ENCODE measurements at places on chromosomes 12 and 14.

GRCh38 chr14:32249371-32249770 lies 46.3 kb upstream of the RNU6-8 start:
- no peak for DNase-seq

DNA sequence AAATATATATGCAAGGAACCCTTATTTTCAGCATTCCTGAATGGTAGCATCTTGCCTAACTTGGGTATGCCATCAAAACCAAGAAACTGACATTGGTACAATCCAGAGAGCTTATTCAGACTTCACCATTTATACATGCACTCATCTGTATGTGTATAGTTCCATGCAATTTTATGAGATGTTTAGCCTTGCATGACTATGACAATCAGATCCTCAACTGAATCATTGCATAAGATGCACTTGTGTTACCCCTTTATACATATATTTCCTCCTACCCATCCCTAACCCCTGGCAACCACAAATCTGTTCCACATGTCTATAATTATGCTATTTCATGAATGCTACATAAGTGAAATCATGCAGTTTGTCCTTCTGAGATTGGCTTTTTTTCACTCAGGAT lies 37.0 kb upstream of the PPFIBP1 start:
- no peak for DNase-seq

GRCh38 chr12:68162374-68162773 lies 2.8 kb upstream of the IFNG start:
- no peak for DNase-seq

DNA sequence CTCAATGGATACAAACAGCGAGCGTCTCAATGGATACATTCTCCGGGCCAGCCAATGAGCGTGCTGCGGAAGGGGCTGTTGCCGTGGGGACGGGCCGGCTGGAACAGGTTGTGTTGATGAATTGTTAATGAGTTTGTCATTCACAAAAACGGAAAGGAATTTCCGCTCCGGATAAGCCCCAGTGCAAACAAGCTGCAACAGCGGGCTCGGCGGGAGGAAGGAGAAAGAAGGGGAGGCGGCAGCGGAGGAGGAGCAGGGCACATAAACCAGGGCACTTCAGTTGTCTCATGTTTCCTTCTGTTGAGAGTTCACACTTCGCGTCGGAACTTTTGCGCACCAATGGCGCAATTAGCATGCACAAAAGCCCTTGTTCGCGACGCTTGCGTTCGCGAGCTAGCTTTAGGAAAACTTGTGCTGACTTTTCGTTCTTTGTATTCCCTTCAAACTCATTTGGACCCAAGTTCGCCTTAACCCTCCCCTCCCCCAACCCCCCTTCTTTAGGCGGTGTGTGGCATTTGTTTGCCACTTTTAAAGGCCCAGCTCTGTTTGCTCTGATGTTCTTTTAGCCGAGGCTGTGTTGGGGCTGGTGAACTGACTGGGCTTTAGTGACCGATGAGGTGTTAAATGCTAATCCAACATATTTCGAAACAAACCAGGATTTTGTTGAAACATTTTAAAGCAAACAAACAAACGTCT lies at the start of gene DUSP6:
Gene DUSP6, minus strand, starts transcription at position 10 of the 696 bp plus-strand sequence. CDS start 462 bp downstream, outside the sequence.
- peak; percentile 90 for DNase-seq

DNA sequence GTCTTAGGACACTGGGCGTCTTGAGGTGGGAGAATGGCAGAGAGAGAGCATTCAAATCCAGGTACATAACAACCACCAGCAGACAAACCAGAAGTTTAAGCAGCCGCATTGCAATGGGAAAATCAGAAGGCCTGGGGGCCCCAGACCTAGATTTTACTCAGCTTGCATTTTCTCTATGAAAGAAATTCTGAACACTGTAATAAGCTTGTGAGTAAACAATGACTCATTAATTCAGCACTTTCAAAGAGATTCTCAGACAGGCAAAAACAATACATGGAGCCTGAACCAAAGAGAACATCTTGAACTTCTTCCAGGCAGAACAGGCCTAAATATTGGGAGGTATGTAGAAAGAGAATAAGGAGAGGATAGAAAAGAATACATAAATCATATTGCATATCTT lies 69.8 kb upstream of the IFNG-AS1 start:
- no peak for DNase-seq

DNA sequence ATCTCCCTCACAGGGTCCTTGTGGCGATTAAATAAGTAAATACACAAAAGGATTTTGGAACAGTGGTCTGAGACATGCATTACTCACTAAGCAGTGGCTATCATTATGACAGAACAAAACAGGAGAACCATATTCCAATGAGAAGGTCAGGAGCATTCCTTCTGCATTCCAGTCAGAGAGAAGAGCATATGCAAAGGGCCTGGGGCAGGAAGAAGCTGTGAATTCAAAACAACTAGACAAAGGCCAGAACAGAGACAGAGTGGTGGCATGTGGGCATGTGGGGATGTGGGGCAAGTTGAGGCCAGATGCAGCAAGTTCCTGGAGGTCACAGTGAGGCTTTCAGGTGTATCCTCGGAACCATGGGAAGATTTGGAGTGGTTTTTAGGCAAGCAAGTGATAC lies 70.1 kb upstream of the VRK1 start:
- no peak for DNase-seq

- DNase-seq, result no peak
Measured at GRCh38 chr14:67963960-67964812, 144.6 kb downstream of the RAD51B start.

DNA sequence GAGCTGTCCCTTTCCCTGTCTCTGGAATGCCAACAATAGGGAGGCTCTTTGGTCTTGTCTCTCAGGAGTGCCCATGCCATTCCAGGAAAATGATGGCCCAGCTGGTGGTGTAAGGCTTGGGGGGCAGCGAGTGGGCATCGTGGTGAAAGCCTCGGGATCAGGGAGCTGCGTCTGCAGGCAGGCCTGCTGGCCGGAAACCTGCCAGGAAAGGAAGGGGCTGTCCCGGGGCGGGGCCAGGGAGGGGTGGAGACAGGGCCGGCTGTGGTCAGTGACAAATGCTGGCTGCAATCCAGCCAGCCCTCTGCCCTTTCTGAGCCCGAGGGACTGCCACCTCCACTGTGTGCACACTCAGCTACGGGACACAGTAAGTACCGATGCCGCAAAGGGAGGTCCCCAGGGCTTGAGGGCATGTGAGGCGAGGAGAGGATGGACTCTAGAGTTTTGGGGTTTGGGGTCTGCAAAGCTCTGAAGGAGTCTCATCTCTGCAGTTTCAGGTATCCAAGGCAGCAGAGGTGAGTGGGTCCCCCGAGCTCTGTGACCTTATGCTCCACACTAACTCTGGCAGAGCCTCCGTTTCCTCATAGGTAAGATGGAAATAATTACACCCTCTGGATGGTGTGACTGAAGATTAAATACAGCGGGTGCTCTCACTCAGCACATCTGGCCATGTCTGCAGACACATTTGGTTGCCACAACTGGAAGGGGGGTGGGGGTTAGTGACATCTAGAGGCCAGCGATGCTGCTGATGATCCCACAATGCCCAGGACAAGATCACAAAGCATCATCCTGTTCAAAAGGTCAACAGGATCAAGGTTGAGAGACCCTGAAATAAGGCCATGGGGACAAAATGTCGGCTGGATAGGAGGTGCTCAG lies at the start of gene SERPINA5:
Gene SERPINA5, plus strand, starts transcription at position 300 of the 873 bp plus-strand sequence. CDS start 5,937 bp downstream, outside the sequence.
- peak; percentile 24 for DNase-seq

DNA sequence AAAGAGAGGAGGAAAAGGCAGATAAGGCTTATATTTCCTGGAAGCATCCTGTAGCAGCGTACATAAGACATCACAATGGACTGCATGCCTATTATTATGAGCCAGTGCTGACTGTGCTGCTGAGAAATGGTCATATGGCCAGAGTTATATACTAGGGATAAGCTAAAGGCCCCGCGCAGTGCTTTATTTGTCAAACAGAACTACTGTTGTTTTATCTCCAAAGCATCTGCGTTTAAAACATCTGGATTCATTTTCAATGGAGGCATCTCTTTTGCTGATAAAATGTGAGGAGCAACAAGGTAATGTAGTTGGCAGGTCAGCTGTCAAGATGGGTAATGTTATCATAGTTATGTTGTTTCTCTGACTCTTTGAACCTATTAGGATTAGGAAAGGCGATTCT lies 28.0 kb upstream of the LMNTD1 start:
- DNase-seq, result no peak

DNA sequence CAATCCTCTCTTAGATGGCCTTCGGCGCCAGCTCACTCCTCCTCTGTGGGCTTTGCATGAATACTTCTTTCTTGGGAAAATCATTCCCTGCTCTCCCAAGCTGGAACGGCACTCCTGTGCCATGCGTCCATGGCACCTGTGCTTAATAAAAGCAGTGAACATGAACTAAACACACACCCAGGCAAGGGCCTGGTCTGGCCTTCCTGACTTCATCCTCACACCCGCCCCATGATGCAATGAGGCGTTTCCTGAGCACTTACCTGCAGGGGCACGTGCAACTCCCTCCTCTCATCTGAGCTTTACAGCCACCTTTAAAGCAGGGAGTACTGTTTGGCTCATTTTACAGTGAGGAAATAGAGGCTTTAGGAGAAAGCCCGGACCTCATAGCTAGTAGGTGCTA lies 219.8 kb downstream of the SLC41A2 start:
- DNase-seq, result no peak

DNA sequence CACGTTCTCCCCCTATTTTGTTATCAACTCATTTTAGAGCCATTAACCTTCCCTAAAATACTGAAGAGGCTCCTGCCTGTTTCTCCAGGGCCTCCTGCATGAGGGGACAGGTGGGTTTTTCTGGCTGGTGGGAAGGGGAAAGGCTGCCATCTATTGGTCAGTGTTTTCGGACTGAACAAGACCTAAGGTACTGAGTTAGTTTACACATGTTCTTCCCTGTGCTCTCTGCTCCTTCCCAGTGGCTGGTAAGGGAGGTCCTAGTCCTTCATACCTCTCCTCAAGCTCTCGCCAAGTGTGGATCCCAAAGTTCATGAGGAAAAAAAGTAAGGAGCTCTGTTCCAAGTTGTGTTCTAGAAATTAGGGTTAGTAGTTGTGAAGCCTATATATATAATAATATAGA lies 357.5 kb downstream of the FSCB start:
- DNase-seq, result peak; percentile 60

DNA sequence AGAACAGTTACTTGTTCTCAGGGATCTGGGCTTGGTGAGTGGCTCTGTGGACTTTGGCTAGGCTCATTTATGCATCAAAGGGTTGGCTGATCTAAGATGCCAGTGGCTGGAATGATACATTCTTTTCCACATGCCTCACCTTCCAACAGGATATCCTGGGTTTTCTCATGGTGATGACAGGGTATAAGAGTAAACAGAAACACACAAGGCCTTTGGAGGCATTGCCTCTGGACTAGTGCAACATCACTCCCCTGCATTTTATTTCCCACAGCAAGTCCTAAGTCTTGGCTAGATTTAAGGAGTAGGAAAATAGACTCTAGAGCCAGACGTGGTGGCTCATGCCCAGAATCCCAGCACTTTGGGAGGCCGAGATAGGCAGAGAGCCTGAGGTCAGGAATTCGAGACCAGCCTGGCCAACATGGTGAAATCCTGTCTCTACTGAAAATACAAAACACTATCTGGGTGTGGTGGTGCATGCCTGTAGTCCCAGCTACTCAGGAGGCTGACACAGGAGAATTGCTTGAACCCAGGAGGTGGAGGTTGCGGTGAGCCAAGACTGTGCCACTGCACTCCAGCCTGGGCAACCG lies 47.9 kb downstream of the RPH3A start:
- DNase-seq, result no peak

DNA sequence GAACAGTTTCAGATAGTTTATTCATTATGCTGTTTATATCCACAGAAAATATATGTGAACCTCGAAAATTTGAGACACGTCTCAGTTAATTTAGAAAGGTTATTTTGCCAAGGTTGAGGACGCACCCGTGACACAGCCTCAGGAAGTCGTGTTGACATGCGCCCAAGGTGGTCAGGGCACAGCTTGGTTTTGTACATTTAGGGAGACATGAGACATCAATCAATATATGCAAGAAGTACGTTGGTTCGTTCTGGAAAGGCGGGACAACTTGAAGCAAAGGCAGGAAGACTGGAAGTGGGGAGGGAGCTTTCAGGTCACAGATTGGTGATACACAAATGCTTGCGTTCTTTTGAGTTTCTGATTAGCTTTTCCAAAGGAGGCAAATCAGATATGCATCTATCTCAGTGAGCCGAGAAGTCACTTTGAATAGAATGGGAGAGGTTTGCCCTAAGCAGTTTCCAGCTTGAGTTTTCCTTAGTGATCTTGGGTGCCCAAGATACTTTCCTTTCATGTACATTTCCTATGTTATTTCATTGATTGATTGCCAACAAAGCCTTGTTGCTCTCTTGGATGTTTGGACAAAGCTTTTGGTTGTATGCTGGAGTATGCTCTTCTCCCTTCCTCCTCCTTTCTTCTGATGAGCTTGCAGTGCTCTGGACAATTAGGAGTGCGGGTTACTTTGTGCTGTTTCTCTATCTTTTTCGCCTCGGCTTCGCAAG lies 3.2 kb downstream of the SNAPC1 start:
- DNase-seq, result no peak

- DNase-seq, result no peak
Measured at GRCh38 chr12:71954861-71955260, 16.2 kb downstream of the TPH2 start.

GRCh38 chr14:78764645-78765044 lies 594.5 kb downstream of the NRXN3 start:
- no peak for DNase-seq

DNA sequence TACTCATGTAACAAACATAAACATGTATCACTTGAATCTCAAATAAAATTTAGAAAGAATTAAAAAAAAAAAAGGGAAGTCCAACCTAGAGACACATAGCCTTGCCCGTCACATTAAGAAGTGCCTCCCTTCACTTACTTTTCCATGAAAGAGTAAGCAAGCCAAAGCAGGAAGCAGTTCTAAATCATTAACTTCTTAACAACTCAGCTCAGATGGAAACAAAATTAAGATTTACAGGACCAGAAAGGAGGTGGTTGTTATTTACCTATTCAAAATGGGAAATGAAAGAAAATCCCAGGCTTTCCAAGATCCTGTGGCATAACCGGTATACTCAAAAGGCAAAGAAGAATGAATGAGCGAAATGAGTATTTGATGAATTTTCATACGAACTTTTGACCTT lies 258.6 kb upstream of the DCN start:
- no peak for DNase-seq

DNA sequence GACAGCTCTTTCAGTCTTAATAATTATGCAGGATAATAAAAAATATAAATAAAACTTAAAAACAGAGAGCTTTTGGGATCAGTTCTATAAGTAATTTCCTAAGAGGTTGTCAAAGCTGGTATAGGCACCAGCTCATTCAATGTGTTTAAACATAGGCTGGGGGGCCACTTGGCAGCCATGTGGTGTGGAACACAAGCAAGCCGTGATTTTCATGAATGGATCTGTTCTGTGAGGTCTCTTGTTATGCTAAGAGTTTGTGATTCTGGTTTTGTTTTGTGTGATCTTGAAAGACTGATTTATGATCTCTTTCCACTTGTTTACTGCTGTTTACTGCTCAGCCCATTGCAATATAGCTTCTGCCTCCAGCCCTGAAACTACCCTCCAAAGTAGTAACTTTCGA lies 240.9 kb downstream of the FBXL14 start:
- no peak for DNase-seq

DNA sequence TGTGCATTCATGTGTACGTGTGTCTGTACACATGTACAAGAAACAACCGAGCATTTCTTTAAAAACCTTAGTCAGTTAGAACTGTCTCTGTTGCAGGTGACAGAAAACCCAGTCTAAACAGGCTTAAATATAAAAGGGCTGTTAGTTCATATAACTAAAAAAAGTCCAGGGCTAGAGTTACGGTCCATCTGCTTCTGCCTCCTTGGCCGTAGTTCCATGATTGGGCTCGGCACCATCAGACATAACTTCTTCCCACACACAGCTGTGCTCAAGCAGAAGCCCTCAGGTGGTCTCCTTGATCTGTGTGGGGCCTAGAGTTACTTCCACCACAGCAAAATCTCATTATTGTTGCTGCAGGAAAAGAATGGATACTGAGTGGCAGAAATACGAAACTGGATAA lies 34.6 kb downstream of the CKB start:
- DNase-seq, result no peak
